ENCODE measurements at places on chromosomes 4 and X. TPM values are rescaled to one million over a fixed set of nuclear protein-coding genes. Genes with fewer than 3 reads are reported as not detected.

Gene FGD1
- 2.4 TPM for total RNA-seq

Gene TAF7L
- total RNA-seq, result 0.63 TPM

Gene NAT8L
- total RNA-seq, result 15.9 TPM

Gene NDUFC1
- 28.3 TPM for total RNA-seq

Gene HSFX3
- not detected for total RNA-seq

DNA sequence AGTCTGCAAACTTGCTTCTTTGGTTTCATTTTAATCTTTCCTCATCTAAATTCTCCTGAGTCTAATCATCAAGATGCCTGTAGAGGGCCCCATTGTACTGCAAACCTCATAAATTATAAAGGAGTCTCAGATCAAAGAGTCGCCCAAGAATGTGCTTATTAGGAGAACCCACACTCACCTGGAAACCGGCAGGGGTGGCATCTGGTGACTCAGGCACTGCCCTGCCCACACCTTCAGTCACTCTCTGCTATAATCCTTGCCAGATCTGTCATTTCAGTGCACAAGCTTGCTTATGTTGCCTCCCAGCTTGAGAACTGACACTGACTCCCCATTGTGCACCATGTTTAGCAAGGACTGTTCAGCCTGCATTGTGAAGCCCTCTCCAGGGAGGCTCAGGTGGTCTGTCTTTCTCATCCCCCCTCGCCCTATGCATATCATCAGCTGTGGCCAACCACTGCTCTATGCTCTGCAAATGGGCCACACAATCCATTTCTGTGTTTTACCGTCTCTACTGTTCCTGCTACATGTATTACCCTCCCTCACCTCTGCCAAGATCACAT, 12.4 kb downstream of the EPGN start:
- DNase-seq, result no peak

DNA sequence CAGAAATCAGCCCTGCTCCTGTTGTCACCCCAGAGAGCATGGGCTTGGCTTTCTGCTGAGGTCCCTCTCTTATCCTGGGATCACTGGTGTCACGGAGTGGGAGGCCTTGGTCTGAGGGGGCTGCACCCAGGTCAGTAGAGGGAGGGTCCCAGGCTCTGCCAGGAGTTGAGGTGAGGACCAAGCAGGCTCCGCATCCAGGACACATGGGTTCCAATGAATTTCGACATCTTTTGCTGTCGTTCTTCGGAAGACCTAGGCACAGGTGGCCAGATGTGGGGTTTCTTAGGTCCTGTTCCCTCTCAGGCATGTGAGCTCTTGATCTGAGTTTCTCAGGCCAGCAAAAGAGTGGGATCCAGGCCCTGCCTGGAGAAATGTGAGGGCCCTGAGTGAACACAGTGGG, 10.0 kb downstream of the MAGEA4 start:
- no peak for DNase-seq

- no peak for DNase-seq
These were observed 62.6 kb downstream of the NSUN7 start for GRCh38 chr4:40812386-40812785.

GRCh38 chr4:113695328-113696169, 66.0 kb downstream of the CAMK2D start:
- DNase-seq, result no peak

- no peak for DNase-seq
These were observed 95.7 kb upstream of the IL15 start for GRCh38 chr4:141540643-141541042.

DNA sequence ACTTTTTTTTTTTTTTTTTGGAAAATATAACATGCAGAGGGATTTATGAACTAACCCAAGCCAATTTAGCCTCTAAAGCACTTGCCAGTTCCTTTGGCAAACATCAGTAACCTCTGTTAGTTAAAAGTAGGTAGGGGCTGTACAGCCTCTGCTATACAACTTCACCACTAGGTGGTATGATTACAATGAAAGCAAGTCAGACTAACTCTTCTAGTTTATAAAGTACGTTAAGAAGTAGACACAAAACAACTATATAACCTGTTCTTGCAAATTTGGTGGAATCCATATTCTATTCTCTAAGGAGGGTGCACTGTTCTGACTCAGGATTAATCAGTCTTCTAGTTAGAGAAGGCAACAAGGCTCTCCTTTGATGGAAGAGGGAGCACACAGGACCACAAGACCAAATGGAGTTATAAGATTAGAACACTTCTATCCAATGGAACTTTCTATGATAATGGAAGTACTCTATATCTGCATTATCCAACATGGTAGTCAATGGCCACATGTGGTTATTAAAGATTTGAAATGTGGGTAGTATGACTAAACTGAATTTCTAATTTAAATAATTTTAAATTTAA, 12.8 kb downstream of the AIMP1 start:
- no peak for DNase-seq

DNA sequence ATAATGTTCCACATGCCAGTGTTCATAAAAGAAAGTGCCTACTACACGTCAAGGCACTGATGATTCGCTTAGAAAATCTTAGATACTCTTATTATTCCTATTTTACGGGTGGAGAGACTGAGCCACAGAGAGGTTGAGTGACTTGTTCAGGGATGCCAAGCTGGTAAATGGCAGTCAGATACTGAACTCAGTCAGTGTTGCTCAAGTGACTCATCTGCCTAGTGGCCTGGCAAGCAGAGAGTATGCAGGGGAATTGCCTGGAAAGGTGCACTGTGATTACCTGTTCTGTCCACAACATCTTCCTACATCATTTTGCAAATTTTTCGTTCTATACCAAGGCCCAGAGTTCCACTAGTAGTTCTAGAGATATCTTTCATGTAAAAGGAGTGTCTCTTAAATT, 68.4 kb downstream of the RAPGEF2 start:
- DNase-seq, result no peak

GRCh38 chrX:49221868-49222267, 11.3 kb downstream of the CACNA1F start:
- DNase-seq, result no peak

GRCh38 chr4:77248805-77249204, 91.8 kb downstream of the CCNG2 start:
- DNase-seq, result no peak

- DNase-seq, result no peak
These were observed 396.6 kb downstream of the ADGRL3 start for GRCh38 chr4:61596606-61597340.

GRCh38 chrX:63349307-63349706, 1.8 kb downstream of the SPIN4 start:
- no peak for DNase-seq

DNA sequence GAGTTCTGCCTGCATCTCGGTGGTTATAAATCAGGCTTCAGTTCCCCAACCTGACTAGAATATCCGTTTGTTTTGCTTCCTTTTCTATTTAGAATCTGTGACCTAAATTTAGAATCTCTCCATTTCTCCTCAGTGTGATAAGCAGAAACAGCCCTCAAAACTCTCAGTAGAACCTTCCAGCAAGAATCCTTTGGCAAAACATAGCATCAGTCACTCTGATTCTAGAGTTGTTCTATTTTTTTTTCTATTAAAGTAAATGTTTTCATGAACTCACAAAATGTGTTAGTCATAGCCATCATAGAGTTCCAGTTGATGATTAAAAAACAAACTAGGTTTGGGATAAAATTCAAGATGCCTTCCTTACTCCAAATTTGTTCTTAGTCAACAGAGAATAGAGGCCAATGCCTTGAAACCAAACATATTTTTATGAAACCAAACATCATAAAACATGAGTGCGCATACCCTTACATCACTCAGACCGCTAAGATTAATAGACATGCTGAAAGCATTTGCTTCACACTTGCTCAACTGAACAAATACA, 13.2 kb upstream of the C1QTNF7 start:
- no peak for DNase-seq

- no peak for DNase-seq
These were observed 4.0 kb downstream of the ING2 start for GRCh38 chr4:183508697-183509335.

GRCh38 chr4:107760281-107760947, 40.4 kb upstream of the PAPSS1 start:
- DNase-seq, result no peak

- no peak for DNase-seq
These were observed 56.9 kb downstream of the ACOX3 start for GRCh38 chr4:8383451-8384160.

- DNase-seq, result no peak
These were observed 54.1 kb downstream of the SRPX start for GRCh38 chrX:38166478-38167083.

GRCh38 chr4:8121292-8122015, 37.2 kb downstream of the ABLIM2 start:
- no peak for DNase-seq

GRCh38 chr4:177436456-177436855, 5.8 kb downstream of the AGA start:
- no peak for DNase-seq

DNA sequence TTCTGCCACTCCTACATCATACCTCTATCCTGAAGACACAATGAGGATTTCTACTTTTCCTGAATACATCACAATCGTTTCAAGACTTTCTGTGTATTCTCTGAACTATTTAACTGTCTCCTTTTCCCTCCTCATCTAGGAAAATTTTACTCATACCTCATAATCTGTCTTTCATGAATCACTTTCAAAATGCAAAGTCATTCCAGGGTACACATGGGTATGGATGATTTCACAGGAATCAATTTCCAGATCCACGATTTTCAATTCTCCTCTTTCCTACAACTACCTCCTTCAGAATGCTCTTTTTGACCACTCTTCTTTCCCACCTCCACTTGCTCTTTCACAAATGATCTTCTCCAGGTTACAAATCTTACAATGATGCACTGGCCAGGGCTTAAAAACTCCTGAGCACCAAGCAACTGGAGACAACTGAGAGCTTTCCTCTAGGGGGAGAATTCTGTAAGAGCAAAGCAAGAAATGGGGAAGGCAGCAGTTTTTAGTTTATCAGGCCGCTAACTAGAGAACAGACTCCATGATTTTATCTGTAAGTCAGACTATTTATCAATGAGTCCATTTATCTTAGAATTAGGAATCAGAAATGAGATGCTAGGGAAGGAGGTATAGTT, 116.4 kb downstream of the PPP3CA start:
- no peak for DNase-seq

GRCh38 chr4:48944756-48945241, 38.2 kb upstream of the OCIAD2 start:
- DNase-seq, result no peak

DNA sequence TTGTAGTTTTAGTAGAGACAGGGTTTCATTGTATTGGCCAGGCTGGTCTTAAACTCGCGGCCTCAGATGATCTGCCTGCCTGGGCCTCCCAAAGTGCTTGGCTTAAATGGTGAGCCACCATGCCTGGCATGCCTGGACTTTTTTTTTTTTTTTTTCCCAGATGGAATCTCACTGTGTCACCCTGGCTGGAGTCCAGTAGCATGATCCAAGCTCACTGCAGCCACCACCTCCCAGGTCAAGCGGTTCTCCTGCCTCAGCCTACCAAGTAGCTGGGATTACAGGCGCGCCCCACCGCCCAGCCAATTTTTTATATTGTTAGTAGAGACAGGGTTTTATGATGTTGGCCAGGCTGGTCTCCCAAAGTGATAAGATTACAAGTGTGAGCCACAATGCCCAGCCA, 8.4 kb downstream of the UBE2K start:
- no peak for DNase-seq

DNA sequence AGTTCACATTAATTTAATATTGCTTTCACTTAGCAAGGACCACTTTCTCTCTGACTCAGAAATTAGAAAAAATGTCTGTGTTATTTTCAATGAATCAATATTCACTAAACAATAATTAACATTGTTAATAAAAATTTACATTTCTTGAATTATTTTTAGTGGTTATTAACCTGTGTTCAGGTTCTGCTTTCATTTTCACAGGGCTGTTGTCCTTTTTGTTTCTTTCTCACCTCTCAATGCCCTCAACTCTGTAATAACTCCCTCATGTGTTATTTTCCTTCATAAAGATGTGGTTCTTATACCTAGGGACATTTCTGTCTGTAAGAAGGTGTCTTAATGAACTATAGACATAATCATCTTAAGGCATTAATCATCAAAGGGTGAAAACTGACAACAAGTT, 43.1 kb upstream of the PRR27 start:
- no peak for DNase-seq

DNA sequence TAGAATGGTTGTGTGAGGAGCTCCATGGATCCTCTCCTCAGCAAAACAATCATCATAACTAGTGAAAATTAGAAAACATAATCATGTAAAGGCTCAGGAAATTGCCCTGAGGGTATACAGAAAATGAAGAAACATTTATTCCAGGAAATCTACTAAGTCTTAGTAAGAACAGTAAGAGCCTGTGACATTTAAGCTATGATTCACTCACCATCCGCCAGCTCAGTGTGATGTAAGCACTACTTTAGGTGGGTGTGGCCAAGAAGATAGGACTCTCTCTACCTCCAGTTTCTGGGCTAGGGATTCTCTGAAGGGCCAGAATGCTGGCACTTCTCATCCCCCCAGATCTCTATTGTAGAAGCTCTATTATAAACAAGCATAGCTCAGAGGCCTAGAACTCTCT, 147.5 kb downstream of the DLG3 start:
- no peak for DNase-seq

- no peak for DNase-seq
These were observed 109.5 kb upstream of the ADRA2C start for GRCh38 chr4:3656416-3657356.

DNA sequence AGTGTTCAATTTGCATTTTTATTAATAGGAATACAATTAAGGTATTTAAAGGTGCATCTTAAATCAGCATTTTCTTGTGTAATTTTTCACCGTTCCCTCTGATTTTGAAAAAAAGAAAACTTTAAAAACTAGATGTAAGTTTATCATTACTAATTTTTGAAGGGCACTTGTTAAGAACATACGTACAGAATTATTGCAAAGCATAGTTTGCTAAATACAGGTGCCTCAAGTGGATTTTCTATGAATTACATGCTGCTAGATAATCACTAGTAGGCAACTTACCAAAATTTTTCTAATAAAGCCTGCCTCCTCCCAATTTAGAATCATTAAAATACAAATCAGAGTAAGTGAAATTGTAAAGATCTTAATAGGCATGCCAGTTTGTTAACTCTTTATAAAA, 8.5 kb downstream of the CNKSR2 start:
- DNase-seq, result no peak

DNA sequence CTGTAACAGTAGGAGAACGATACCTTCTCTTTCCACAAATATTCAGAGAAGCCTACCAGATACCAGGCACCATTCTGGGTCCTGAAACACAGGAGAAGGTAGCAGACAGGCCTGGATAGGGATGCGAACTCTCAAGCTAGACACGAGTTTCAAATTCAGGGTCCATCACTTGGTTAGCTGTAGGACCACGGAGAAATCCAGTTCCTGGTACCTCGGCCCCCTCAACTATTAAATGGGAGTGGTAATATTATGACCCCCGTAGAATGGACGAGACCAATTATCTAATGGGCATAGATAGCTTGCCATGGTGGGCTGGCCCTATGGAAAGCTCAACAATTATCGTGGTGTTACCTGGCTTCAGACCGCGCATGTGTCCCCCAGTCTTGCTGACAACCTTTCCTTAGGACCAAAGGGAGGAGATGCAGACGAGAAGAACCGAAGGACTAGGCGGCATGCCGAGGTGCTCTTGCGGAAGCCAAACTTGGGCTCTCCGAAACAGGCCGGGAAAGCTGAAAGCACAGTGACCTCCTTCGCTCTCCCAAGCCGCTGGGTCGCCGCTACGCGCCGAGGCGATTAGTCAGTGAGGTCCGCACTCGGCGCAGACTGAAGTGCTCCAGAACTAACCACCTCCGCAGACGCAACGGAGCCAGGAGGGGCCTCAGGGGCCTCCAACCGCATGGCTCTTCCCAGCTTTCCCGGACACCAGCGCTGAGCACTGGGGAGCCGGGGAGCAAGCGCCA, 19.6 kb downstream of the NKX3-2 start:
- no peak for DNase-seq

All from omental fat pad (tissue), 4 donors.